ENCODE measurements at places on chromosomes 16 and 17.
A peak's percentile ranks its signal among the peaks of the same experiment; 100 is the strongest.

- no peak for DNase-seq
These were observed 9.5 kb downstream of the METRNL start for GRCh38 chr17:83088909-83089308.

DNA sequence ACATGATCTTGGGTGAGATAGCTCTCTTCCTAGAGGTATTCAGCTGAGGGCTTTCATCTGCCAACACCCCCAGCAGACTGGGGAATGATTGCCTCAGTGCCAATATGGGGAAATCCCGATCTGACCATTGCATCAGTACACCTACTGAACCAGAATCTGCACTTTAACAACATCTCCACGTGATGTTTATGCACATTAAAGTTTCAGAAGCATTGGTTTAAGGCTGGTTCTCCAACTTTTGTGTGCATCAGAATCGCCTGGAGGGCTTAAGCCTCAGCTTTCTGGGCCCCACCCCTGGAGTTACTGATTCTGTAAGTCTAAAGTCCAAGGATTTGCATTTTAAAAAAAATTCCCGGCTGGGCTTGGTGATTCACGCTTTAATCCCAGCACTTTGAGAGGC, 123.6 kb upstream of the MED13 start:
- DNase-seq, result no peak

- DNase-seq, result peak; percentile 43
These were observed 3.3 kb downstream of the CDH15 start for GRCh38 chr16:89174877-89175276.

DNA sequence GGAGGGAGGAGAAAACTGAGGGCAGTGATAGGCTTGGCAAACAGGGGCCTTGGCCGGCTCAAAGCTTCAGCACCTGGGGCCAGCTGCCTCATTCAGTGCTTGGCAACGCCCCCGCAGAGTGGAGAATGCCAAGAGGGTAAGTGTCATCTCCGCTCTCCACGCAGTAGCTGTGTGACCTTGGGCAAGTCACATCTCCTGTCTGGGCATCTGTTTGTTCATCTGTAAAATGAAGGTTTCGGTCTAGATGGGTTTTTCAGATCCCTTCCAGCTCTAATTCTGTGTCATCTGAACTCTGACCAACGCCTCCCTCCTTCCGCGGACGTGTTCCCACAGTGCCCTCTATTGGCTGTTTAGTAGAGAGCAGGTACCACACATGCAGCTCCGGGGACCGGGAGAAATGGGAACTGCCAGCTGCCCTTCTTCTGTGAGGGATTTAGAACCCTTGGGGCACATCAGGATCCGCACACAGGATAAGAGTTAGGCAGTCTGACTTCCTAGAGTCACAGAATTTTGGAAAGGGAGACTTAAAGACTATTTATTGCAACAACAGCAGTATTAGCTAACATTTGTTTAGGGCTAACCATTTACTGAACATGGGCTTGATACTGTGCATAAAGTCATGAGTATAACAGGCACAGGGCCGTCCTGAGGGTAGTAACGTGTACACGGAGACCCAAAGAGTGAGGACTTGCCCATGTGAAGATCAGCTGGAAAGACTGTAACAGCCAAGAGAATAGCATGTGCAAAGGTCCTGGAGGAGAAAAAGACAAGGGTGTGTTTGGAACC, 26.8 kb downstream of the GP2 start:
- peak; percentile 41 for DNase-seq

DNA sequence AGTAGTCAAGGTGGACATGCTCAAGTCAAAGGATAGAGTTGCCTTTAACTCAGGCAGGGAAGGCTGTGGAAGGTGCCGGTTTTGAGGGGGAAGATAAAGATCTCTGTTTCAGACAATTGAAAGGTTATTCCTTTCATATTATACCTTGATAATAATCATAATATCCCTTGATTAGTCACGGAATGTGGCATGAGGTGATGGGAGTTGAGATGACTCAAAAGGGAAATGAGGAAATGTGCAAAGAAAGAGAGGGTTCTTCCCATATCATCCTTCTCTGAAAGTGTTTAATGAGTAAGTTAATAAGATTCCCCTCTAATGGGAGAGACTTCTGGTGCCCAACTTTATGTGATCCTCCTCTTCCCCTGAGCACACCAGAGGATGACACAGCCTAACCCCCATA, 43.1 kb upstream of the HS3ST2 start:
- no peak for DNase-seq

GRCh38 chr17:55320594-55321426, 56.0 kb downstream of the HLF start:
- no peak for DNase-seq

DNA sequence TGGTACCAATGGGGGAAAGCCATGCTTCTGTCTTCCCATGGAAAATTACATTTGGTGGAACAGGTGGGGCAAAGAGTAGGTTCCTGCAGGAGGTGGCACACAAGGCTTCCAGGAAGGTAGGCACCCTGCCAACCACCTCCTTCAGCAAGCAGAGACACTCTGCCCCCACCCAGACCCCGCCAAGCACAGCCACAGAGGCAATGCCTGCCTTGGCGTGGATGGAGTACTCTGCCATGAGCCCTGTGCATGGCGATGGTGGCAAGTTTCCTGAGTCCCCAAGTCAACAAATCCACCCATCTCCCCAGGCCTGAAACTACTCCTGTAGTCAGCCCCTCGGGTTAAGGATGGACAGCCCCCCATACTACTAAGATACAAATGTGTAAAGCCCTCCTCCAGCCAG, 119.2 kb upstream of the GNAO1 start:
- DNase-seq, result no peak

GRCh38 chr16:21005008-21005407, 104.4 kb downstream of the LYRM1 start:
- no peak for DNase-seq

- DNase-seq, result no peak
These were observed 40.6 kb downstream of the IKZF3 start for GRCh38 chr17:39823407-39824054.

DNA sequence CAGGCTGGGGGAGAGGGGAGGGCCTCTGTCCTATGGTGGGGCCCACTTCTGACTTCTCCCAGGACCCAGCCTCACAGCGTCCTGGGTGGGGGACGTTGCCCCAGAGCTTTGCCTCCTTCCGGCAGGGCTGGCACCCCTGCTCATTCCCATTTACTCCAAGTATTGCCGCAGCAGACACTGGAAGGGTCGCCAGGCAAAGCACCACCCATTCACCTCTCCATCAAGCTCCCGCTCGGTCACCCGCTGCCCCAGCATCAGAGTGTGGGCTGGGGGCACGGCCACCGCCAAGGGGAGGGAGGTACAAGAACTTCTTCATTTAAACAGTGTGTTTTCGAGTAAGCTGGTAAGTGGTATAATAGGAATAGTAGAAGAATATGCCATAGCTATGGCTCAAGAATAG, 52.8 kb upstream of the GNG13 start:
- no peak for DNase-seq

DNA sequence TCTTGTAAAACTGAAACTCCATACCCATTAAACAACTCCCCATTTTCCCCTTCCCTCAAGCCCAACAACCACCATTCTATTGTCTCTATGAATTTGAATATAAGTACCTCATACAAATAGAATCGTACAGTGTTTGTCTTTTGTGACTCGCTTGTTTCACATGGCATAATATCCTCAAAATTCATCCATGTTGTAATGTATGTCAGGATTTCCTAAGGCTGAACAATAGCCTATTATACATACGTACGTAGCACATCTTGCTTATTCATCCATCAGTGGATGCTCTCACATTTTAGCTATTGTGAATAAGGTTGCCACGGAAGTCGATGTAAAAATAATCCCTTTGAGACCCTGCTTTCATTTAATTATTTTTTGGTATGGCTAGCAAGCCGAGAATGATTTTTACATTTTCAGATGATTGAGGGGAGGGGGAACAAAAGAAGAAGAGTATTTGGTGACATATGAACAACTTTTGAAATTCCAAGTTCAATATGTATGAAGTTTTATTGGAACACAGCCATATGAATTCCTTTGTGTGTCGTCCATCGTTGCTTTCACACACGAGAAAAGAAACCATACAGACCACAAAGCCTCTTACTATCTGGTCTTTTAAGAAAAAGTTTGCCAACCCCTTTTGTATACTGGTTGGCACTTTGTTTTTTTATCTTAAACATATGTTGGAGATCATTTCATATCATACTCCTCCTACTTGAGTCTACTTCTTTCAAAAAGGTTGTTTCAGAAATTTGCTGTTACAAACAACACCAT, 371.2 kb downstream of the NPIPA8 start:
- DNase-seq, result no peak

- no peak for DNase-seq
These were observed 3.6 kb downstream of the ZNF646 start for GRCh38 chr16:31077592-31078396.

DNA sequence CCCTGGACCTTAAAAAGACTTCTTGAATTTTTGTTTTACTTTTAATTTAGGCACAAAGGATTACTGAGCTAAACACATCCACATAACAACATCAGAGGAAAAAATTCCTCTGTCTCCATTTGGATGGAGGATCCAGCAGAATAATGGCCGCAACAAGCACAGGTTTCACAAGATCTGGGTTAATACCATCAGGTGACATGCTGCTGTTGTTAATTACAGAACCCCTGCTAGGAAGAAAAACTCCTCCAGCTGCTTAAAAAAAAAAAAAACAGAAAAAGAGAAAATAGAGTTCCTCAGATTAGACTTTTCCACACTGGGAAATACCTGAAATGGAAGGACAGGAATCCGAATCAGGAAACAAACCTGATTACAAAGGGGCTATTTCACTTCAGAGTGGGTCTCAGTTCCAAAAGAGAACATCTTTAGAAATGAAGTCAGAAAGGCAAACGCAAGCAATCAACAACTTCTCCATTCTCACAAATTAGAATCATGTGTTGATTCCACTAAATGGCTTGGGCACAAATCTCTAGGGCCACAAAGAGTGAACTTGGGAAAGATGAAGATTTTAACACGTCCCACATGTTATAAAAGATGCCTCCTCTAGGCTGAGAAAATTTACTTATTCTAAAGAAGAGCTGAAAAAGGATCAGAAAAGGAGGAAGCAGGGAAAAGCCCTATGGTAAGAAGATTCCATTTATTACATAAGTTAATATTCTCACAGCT, 44.0 kb downstream of the SPOP start:
- no peak for DNase-seq

DNA sequence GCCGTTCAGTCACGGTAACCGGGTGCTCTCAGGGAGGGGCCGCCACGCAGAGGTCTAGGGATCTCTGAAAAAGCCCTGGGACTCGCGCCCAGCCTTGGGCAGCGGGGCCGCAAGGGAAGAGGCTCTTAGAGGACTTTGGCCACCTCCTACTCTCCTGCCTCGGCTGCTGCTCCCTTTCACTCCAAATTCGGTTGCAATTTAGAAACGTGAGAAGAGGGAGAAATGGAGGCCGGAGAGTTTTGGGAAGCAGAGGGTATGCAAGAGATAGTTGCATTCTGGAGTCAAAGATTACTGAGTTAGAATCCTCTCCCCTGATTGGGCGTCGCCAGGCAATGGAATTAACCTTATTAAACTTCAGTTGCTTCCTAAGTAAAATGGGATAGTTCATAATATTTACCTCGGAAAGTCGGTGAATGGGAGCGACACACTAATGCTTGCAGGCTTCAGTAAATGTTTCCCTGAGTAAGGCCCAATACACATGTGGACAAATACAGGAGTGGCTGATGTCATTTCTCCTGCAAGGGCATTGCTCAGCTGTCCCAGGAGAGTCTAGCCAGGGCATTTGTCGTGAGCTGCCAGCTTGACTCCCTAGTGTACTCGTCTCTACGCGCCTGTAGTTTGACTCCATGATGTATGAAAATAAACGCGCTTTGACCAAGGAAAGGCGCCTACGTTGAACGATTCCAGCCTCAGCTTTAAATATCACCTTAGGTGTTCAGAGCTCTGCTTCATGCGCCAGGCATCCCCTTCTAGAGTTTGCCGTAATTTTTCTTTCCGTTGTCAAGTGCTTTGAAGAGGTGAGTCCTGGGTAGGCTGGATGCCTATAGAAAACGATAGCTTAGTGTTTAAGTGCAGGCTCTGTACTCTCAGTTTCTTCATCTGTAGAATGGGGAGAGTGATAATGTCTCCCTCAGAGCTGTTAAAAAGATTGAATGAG, 667 bp downstream of the OGFOD1 start:
- DNase-seq, result peak; percentile 45

GRCh38 chr17:62085511-62086408, 20.7 kb upstream of the MED13 start:
- DNase-seq, result no peak
